H54 (cell line): ENCODE measurements at places on chromosomes 7 and 10.

- DNase-seq: no peak
Observed at GRCh38 chr7:54556121-54556520, 13.9 kb downstream of the VSTM2A start.

GRCh38 chr10:61417661-61418060 is 35.5 kb downstream of the TMEM26 start:
- no peak for DNase-seq

DNA sequence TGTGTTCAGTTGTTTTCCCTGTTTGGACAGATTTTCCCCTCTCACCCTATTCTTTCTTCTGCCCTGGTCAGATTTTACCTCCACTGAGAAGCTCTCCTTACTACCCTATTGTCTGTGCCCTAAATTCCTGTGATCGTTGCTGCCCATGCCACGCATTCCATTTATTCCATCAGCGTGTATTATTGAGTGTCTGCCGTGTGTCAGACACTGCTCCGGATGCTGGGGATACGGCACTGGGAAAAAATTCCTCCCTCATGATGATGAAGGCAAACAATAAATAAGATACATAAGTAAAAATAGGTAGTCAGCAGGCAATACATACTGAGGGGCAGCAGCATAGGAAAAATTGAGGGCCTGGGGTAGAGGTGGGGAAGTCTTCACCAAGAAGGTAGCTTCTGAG is 86.8 kb downstream of the FANK1 start:
- no peak for DNase-seq

- no peak for DNase-seq
Observed at GRCh38 chr7:43735802-43736603, 6.7 kb upstream of the COA1 start.

DNA sequence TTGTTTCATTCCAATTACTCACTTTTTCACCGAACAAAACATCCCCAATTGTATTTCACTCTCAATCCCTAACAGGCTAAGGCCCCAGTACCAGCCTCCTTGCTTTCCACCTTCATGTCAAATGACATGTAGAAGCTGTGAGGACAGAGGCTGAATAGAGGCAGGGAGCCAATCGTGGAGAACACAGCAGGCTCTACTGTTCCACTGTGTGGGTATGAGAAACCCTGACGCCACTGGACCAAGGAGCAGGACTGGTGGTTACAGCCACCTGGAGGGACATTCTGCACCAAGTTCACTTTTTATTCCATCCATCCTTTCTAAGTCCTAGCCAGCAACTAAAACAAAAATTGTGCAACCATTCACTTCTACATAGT is 502.8 kb downstream of the SORCS1 start:
- no peak for DNase-seq

GRCh38 chr7:40972426-40972825 is 730.5 kb downstream of the INHBA start:
- no peak for DNase-seq

- DNase-seq: no peak
Observed at GRCh38 chr10:32962521-32962920, 4.5 kb upstream of the ITGB1 start.

DNA sequence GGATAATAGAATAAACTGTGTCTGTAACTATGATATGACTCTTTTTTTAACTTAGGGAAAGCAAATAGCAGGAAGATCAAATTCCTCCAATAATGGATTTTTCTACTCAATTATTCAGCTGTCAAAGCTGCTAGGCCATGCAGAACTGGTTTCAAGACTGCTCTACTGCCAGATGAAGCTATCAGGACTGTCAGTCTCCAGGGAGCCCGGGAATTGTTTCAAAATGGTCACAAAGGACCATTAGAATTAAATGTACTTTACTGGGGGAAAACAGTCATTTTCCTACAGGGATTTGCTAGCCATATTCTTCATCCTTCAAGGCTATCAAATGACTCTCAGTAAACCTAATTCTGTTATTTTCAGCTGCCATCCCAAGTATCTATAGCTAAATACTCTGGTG is 276.3 kb downstream of the LHFPL3 start:
- no peak for DNase-seq

DNA sequence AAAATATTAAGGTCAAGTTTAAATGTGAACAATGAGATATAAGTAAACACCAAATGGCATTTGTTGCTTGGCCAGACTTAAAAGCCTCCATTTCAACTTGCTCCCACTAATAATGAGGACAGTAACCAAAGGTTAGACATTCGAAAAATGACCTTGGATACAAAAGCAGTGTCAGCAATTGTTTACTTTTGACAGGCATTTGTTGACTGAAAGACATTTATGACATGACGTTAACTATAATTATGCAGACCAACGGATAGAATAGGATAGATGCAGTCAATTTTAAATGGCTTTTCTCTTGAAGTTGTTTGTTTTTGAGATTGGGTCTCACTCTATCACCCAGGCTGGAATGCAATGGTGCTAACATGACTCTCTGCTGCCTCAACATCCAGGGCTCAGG is 6.3 kb upstream of the WNT16 start:
- DNase-seq: no peak

GRCh38 chr7:26368542-26368941 is 76.9 kb downstream of the SNX10 start:
- no peak for DNase-seq

DNA sequence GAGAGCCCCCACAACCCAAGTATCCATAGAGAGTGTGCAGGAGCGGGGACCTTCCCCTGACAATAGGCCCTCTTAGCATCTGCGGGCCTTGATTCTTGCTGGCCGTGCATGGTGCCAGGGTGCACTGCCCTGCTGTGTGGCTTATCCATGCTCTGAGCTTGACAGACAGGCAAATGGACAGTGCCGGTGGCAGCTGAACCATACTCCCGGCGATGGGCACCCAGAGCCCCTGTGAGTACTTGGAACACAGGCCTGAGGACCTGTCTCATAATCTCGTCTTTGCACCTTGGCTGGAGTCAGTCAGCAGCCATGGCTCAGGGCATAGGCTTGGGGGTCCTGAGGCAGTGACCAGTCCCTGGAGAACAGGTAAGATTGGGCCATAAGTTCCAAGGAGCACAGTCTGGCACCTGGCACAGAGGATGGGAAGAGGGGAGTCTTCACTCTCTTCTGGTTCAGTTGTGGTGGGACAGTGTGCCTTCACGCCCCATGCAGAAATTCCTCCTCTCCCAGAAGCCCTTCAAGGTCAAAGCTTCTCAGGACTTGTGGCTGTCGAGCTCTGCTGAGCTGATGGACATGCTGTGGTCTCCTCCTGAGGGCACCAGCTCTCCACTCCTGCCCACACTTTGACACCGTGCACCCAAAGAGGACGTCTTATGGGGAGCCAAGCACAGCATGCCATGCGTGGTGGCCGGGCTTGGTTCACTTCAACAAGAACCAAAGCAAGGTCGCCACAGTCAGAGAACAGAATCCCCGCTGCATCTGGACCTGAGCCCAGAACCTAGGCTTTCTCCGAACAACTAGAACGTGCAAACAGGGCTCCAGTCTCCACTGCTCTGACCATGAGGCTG is 59.4 kb upstream of the CAMK2B start:
- no peak for DNase-seq

DNA sequence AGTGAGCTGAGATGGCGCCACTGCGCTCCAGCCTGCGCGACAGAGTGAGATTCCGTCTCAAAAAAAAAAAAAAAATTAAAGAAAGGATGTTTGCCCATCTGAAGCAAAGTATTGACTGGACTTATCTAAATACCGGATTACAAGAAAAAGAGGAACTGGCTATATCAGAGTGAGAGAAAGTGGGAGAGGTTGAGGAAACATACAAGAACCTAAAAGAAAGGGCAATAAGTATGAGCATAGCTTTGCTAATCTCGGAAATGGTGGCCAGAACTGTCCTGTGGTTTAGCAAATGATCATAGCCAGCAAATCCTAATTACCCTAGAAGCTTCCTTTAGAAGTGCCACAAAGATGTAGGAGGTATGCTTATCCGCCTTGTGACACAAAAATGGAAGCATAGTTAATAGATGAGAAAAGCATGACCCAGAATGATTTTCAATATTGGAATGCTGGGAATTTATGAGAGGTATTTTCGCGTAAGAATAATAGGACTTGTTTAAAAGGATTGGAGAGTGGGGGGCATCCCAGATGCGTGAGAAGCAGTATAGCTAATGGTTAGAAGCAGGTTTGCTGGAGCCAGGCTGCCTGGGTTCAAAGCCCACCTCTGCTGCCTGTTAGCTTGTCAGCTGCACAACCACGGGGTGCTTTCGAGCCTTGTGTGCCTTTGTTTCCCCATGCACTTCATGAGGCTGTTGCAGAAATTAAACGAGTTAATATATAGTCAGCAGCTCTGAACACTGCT is 1.2 kb upstream of the GTPBP4 start:
- DNase-seq: peak; percentile 22

- DNase-seq: no peak
Observed at GRCh38 chr10:125161707-125162119, 1.4 kb upstream of the CTBP2 start.

GRCh38 chr7:87341441-87341840 is 4.0 kb upstream of the CROT start:
- no peak for DNase-seq

DNA sequence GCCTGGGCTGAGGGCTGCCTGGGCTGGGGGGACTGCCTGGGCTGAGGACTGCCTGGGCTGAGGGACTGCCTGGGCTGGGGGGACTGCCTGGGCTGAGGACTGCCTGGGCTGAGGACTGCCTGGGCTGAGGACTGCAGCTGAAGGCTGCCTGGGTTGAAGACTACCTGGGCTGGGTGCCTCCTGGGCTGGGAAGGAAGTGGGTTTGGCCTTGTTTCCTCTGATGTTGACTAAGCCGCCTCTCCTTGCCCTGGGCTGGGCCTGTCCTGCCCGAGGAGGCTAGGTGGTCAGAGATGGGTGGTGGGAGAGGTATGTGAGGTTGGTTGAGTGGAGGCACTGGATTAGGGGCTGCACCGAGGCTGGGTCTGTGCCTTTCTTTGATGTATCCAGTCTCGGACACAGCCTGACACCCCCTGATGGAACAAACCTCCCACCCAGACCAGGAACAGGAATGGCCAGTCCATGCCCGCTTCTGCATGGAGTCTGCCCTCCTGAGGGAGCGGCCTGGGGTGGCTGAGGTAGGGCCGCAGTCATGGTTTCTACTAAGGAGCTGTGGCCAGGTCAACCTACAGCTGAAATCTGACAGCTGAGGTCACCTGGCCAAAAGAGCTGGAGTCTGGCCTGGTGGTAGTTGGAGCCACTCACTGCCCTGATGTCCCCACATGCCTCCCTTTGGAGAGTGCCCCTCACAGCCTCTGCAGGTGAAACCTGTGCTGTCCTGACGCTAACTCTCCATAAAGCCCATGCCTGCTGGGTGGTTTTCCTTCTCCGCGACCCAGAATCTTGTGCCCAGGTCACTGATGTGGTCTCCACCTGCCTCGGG is 22.3 kb downstream of the SCART1 start:
- no peak for DNase-seq

- no peak for DNase-seq
Observed at GRCh38 chr7:117084286-117084685, 131.0 kb downstream of the ST7 start.

DNA sequence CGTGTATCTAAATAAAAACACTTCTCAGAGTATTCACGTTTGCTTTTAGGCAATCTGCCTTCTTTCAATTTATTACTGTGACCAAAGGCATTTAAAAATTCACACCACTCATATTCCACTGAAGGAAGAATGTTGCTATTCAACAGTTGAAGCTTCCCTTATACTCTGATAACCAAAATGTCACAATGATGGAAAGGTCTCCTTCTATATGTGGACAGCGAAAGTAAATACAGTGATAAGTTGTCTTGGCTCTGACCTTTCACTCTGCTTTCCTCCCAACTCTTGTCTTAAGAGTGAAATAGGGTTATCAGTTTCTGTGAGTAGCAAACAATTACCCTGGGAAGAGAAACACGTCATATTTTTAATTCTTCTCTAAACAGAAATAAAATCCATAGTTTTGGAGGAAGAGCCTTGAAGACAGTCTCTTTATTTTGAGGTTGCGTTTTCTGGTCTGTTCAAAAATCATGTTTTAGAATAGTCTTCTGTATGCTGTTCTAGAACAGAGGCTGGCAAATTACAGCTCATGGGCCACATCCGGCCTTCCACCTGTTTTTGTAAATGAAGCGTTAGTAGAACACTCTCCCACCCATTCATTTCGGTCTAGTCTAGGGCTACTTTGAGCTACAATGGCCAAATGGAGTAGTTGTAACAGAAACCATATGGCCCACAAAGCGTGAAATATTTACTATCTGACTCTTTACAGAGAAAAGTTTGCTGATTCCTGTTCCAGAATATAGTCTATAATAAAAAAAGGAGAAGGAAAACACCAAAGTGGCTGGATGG is 41.3 kb downstream of the ETV1 start:
- no peak for DNase-seq

DNA sequence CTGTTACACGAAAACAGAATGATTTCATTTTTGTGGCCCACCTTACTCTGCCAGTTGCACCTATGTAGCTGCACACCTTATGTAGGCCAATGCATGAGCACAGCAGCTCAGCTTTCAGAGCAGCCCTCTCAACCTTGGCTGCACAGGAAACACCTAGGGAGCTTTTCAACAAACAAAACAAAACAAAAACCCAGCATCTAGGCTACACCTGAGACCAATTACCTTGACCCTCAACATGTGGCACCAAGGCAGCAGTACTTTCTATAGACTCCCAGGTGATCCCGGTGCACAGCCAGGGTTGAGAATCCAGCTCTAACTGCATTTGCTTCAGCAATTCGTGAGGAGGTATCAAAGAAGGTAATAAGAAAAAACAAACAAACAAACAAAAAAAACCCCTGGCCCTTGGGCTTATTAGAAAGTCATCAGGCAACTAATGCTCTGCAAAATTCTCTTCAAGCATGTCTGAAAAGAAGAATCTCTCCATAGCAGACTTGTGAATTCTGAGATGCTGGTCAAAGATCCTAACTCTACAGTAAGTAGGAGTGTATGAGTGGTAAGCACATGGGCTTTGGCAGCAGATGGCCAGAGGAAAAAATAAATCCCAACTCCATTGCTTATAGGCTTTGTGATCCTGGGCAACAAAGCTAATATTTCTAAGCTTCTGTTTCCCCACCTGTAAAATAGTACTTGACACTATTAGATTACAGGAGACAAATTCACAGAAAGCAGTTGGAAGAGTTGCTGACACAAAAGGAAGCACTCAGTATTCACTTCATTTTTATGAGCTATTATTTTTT is 113.4 kb upstream of the NOBOX start:
- DNase-seq: no peak

GRCh38 chr7:99601656-99602310 is 3.7 kb downstream of the TMEM225B start:
- no peak for DNase-seq

DNA sequence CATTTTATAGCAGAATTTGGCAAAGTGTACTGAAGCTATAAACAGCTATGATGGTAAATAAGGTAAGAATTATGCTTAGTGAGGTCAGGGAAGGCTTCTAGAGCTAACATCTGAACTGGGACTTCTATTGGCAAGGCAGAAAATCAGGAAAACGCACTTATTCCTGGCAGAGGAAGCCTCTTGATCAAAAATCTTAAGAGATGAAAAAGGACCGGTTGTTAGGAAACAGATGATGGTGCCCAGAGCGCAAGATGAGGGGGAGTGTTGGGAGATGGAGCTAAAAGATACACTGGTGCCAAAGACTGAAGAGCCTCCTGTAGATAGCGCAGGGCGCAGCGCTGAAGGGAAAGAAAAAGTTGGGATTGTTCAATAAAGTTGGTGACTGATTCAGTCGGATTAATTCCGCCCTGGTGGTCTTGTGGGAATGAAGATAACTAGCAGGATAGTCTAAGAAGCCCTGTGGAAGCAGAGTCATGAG is 550 bp upstream of the CALU start:
- no peak for DNase-seq
